ENCODE measurements at places on chromosomes 12 and 14.

DNA sequence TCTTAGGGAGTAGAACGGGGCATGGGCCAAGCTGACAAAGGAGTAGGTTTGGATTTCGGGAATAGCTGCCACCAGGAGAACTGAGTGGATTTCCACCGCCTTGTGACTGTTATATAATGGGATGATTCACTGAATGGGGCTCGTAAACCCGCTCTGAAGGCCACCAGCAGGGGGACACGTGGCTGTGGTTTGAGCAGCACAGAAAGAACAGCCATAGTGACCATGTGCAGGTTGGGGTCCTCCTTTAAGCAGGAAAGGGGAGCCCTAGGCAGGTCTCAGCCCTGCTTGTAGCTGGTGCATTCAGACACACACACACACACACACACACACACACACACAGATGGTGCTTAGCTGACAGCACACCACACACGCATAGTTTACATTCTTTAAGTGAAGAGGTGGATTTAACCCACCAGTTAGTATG is 8.6 kb upstream of the ASB2 start:
- no peak for DNase-seq

- no peak for DNase-seq
These were observed 26.8 kb downstream of the RGS6 start for GRCh38 chr14:71959055-71959454.

DNA sequence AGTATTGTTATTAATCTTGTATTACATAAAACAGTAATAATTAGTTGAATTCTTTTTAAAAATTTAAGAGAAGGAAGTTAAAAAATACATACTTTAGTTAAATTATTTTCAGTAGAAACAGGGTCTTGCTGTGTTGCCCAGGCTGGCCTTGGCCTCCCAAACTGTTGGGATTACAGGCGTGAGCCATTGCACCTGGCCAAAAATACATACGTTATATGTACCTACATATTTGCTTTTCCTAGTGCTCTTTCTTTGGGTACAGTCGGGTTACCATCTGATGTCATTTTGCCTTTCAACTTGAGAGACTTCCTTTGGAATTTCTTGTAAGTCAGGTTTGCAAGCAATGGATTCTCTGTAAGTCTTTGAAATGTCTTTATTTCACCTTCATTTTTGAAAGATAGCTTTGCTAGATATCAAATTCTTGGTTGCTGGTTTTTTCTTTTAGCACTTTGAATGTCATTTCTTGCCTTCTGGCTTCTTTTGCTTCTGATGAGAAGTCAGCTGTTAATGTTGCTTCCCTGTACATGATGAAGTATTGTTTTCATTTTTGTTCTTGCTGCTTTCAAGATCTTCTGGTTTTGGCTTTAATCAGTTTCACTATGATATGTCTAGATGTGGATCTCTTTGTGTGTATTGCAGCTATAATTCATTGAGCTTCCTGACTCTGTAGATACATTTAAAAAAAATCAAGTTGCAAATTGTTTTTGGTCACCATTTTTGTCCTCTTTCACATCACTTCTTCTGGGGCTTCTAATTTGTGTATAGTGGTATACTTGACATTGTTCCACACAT is 84.4 kb downstream of the SPATS2 start:
- no peak for DNase-seq

DNA sequence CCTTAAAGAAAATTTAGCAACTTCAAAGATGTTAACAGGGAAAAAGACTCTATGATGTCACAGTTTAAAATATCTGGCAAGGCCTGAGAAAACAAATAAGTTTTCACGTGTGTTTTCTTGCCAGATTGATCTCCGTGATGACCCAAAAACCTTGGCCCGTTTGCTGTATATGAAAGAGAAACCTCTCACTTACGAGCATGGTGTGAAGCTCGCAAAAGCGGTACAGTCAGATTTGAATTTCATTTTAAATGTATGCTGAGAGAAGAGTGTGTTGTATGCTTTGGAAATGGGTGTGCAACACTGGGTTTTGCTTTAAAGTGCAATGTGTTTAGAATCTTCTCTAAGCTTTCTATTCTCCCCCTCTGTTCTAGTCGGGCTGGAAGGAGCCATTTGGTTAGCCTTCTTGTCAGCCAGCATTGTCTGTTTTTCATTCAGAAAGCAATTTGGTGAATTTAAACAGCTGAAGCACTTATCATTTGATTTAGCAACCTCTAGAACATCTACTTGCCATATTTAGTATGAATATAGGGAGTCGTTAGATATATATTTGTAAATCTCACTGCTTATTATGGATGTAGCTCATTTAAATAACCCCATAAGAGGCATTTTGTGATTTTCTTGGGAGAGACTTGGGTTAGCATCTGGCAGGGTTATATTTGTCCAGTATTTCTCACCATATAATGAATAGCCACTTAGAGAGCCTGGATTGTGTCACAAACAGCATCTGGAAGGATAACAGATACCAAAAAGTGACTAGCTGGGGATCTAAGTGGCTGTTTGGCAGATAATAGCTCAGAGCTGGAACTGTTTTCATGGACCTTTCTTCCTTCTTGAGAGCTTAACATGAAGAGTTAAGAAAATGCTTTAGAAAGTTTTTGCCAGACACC is 35.5 kb downstream of the GPHB5 start:
- DNase-seq: no peak

- DNase-seq: peak; percentile 13
These were observed 11.8 kb upstream of the AMN1 start for GRCh38 chr12:31740628-31741027.

DNA sequence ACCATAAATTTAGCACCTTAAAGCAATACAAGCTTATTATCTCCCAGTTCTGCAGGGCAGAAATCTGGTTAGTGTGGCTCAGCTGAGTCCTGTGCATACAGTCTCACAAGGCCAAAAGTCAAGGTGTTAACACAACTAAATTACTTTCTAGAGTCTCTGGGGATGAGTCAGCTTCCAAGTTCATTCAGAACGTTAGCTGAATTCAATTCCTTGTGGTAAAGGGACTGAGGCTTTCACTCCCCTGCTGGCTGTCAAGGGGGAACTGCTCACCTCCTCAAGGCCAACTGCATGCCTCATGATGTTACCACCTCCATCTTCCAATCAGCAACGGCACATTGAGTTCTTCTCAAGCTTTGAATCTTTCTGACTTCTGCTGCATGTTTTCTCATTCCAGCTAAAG is 27.6 kb downstream of the EML5 start:
- DNase-seq: no peak

GRCh38 chr12:117087808-117088207 is 11.4 kb downstream of the TESC start:
- no peak for DNase-seq
